ENCODE measurements at places on chromosomes 16 and 17.

DNA sequence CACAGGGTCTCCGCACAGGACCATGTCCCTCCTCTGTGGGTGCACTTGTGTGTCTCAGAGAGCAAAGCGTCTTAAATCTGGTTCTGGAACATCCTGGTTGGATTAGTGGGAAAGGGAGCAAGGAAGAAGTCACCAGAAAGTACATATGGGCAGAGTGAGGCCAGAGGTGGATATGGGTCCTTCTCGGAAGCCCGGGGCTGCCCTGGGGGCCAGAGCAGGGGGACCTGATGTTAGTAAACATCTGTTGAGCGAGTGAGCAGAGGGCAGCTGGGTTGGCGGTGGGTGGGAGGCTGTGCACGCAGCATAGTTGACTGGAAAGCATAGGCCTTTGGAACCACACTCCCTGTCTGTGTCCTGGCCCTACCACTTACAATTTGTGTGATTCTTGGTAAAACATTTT, 22.7 kb downstream of the UNC13D start:
- DNase-seq = no peak

DNA sequence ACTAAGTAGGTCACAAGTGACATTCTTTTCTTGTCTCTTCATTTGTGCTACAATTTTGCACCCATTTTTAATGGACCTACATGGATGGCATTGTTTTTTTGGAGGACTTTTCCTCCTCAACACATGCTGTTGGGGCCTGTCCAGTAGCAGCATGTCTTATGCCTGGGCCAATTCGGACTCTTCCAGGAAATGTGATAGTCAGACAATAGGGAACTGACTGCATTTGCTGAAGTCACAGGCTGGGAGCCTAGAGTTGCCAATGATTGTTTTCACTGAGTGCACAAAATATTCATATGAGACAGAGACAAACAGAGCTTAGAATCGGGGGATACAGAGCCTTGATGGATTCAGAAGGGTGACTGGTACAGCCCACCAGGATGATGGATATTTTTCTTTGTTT, 867.3 kb upstream of the GOT2 start:
- DNase-seq = no peak

DNA sequence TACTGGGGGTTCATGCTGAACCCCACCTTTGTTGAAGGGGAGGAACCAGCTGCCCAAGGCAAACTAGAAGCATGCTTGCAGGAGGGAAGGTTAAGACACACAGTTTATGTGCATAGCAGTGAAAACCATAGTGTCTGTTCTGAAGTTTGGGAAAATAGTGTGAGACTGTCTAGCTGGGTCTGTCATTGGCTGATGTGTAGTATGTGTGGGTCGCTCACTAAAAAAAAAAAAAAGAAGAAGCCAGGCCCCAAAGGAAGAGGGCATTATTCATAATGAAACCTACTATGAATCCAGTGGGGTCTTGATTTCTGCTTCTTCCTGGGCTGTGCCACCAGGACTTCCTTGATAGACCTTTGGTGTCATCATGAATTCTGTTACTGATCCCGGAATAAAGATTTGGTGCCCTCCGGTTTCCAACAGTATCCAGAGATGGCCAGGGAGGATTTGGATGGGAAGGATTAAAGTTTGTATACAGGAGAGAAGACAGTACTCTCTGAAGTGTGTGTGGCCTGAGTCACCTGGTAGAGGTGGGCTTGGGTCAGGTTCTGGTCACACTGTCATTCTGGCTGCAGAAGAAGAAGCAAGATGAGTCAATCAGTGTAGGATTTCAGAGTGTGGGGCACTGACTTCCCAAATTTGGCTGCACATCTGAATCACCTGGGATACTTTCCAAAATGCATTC, 220.3 kb downstream of the PRKCA start:
- no peak for DNase-seq

GRCh38 chr17:76033139-76033538, 6.0 kb upstream of the EVPL start:
- no peak for DNase-seq

- no peak for DNase-seq
These were observed 147.4 kb upstream of the SDK2 start for GRCh38 chr17:73791631-73792030.

DNA sequence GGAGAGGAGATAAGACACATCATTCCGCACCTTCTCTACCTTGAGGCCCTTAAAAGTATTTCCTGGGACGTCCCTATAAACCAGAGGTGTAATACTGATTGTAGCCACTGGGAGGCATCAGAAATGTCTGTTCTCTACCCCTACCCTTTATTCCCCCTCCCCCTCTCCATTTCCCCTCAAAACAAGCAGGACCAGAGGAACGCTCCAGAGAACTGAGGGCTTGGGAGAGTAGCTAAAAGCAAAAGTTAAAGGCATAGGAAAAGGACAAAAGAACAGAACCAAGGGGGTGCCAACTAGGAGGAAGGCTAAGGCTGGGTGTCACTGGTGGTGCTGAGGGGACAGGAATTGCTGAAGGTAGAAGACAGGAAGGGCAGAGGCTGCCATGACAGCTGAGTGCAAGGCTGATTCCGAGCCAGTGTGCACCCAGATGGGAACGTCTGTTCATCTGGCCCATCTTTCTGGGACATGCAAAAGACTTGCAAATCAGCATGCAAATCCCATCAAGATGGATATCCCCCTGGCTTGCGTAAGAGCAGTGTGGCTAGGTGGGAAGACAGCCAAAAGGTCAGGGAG, 6.7 kb downstream of the CAMTA2 start:
- DNase-seq = peak; percentile 64

DNA sequence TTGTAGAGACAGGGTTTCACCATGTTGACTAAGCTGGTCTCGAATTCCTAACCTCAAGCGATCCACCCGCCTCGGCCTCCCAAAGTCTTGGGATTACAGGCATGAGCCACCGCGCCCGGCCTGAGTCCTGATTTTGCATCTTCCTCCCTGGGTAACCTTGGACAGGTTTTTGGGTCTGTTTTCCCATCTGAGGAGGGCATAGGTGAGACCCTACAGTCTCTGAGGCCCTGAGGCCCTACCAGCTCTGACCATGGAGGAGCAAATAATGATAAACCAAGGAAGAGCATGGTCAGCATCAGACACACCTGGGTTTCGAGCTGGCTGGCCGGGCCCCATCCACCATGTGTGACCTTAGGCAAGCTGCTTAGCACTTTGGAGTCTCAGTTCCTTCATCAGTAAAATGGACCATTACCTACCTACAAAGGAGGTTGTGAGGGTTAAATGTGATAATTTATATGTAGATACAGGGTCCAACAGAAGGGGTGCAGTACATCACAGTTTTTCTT, 1.2 kb upstream of the NCBP3 start:
- DNase-seq = no peak

DNA sequence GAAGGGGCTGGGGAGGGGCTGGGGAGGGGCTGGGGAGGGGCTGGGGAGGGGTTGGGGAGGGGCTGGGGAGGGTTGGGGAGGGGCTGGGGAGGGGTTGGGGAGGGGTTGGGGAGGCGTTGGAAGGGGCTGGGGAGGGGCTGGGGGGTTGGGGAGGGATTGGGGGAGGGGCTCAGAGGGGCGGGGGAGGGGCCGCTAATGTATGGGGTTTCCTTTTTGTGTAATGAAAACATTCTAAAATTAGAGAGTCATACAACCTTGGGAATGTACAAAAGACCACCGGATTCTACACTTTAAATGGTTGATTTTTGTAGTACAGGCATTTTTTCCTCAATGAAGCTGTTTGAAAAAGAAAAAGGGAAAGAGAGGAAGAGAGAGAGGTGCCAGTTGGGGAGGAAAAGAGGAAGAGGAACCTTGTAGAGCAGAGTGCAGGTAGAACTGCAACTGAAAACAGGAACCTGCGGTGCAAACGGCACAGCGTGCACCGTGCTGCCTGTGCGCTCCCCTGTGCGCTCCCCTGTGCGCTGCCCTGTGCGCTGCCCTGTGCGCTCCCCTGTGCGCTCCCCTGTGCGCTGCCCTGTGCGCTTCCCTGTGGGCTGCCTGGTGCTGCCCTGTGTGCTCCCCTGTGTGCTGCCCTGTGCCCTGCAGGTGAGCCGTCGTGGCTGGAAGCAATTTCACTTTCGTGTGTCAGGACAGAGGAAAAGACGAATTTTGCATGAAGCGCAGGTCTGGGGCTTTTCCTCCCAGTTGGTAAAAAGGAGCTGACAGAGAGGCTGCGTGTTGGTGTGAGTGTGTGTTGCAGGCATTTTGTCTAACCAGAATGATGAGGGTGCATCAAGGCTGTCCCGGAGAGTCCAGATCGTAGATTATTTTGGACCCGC, 40.8 kb downstream of the METRNL start:
- no peak for DNase-seq

- no peak for DNase-seq
These were observed 4.6 kb downstream of the GP2 start for GRCh38 chr16:20322696-20323095.

DNA sequence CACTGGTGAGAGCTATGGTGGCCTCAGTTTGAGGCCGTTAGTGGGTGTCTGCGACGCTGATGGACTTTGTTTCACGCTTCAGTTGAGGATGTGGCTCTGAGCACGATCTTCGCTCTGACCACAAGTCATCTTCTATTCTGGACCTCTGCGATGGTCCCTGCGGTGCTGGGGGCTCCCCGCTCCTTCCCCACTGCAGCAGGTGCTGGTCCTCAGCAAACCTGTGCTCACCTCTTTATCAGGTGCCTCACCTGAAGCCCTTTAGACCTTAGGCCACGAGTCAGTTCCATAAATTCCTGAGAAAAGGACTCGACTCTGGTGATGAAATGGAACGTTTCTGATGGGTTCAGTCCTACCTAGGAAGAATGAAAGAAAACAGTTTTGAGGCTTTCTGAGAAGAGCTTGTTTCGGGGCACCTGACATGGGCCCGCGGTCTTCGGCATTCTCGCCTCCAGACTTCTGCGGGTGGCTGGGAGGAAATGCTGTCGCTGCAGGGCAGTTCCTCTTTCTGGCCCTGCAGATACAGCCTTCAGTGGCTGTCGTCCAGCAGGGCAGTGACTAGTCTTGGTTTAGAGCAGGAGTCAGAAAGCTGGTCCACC, 4.7 kb downstream of the KCTD5 start:
- no peak for DNase-seq

- no peak for DNase-seq
These were observed 367.6 kb downstream of the CDH11 start for GRCh38 chr16:64754279-64754678.

- no peak for DNase-seq
These were observed 19.2 kb downstream of the KDM8 start for GRCh38 chr16:27222249-27223225.

DNA sequence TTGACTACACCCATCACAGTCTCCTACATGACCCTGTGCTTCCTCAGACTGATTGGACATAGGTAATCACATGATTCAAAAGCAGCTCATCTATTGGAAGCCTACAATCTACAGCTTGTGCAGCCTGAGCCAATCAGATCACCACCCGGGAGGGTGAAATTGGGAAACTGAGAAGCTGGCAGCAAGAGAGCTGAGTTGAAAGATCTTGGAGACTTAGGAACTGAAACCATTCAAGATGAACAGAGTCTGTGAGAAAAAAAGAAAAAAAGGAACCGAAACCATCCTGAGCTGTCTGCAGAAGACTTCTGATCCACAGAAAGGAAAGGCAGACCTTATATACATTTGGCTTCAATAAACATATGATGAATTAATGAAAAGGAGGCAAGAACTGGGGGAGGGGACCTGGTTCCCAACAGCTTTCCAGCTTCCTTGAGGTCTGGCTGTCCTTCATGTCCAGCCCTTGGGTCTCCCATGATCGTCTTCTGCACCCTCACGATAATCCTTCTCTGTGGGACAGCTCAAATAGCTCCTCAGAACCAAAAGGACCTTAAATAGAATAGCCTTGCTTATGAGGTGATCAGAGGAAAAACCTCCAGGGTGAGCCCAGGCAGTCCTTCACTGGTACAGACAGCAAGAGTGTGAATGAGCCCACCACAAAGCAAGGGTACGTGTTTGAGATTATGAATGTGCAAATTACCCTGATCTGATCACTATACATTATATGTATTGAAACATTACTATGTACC, 32.6 kb downstream of the PLXDC1 start:
- DNase-seq = no peak

GRCh38 chr16:85888405-85889331, 10.3 kb upstream of the IRF8 start:
- no peak for DNase-seq

- DNase-seq = no peak
These were observed 25.0 kb upstream of the MAPK3 start for GRCh38 chr16:30147843-30148510.

GRCh38 chr17:79608624-79608959, 2.3 kb downstream of the RBFOX3 start:
- DNase-seq = no peak
